Erythroblast (primary cell): ENCODE measurements at places on chromosomes 11 and 22.
A peak's percentile ranks its signal among the peaks of the same experiment; 100 is the strongest.

GRCh38 chr22:29305836-29306174, 645 bp upstream of the GAS2L1 start:
- DNase-seq, result no peak

GRCh38 chr11:65742353-65742752, 21.8 kb upstream of the RNASEH2C start:
- DNase-seq, result no peak

DNA sequence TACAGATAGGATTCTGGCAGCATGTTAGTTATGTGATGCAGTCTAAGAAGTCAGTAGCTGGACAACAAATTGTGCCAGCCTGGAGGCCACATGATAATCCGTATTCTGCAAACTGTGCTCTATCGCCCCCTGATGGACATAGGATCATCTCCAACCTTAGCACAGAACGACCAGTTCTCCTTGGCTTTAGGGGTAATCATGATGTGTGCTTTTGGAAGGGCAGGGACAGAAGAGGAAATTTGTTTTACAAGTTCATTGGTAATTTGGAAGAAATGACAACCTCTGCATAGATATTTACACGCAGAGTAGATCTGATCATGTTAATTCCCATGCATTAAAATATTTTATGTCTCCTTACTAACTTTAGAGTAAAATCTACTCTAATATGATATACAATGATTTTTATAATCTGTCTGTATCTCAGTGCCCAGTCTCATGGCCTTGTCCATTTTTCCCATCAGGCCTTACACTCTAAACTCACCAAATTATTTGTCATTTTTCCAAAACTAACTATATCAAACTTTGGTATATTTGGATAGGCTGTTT, 12.1 kb downstream of the OR10D3 start:
- peak; percentile 91 for DNase-seq

DNA sequence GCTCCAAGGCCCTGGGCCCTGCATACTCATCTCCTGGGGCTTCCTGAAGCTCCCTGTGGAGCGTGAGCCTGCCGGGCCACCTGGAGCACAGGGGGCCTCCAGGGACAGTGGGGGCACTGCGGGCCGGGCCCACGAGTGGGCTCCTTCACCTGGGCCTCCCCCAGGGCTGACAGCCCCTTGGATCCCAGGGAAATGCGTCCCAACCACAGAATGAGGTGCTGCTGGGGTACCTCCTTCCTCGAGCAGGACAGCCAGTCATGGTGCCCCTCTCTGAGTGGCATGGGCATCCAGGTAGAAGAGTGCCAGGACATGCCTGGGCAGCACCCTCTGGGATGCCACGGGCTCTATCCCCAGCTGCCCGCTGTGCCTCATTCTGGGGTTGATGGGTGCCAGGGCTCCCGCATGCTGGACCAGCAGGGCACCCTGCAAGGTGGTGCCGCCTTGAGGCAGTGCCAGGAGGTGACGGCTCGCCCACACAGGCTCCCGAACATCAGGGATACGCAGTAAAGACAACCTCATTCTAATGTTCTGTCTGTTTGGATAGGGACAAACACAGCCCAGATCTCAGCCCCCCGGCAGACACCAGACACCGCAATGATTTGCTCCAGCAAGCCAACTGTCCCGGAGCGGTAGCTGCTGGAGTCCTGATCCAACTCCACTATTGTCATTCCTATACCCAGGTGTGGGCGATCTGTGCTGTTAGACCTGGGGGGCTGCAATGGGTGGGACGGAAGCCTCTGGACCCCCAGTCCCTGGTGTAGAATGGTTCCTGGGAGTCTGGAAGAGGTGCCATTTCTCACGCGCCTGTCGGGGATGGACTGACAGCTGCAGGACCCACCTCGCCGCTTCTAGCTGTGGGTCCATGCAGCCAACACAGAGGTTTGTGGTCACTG, 25.8 kb downstream of the KRTAP5-5 start:
- DNase-seq, result no peak

DNA sequence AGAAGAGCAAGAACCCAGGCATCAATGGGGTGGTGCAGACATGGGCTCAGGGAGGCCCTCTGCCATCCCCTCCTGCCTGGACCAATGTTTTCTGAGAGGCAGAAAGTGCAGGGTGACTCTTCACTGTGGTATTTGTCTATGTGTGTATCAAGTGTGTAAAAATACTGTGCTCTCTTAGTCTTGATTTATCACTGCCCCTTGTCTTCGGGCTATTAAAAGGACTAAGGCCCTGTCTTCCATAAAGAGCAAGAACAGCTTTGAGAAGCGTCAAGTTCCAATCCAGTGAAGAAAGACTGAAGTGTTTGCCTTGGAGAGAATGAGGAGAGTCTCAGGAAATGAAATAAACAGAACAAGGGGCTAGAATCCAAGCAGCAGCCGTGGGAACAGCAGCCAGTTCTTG, 14.4 kb downstream of the PRSS23 start:
- DNase-seq, result no peak
